ENCODE measurements at places on chromosomes 12 and 14. TPM values are rescaled to one million over a fixed set of nuclear protein-coding genes. Genes with fewer than 3 reads are reported as not detected.

The TXNDC16 gene
- total RNA-seq: 2.4 TPM

The TRAF3 gene
- total RNA-seq: 7.3 TPM

The AP4S1 gene
- total RNA-seq: 2.9 TPM

The MMP19 gene
- 0.66 TPM for total RNA-seq

The SYNDIG1L gene
- total RNA-seq: not detected

The PTCSC3 gene
- total RNA-seq: not detected

The MGAT4C gene
- not detected for total RNA-seq

The SERPINA6 gene
- total RNA-seq: 0.69 TPM

The ASPG gene
- not detected for total RNA-seq

DNA sequence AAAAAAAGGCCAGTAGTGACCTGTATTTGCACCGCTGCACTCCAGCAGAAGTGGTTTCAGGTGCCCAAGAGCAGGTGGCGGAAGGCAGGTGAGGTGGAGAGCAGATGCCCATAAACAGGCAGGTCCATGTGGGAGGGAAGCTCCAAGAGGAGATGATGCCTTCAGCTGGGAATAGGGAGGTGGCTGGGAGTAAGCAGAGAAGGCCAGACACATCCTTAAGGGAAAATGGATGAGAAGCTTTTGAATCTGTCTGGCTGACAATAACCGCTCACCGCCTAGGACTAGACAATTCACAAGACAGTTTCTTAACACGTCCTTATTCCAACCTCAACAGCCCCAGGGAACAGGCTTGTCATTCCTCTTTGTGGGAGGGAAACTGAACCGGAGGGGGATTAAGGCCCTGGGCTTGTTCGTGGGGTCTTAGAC, 43.9 kb upstream of the PLEKHG6 start:
- H3K36me3 ChIP-seq: no peaks in the 10 kb centered on the region
- peaks cover 4% of the 10 kb centered on the region for H3K4me1 ChIP-seq
- H3K27ac ChIP-seq: no peak overlapping the region
- no peak for DNase-seq
- no peaks in the 10 kb centered on the region for H3K27me3 ChIP-seq
- no peak overlapping the region for H3K4me3 ChIP-seq

GRCh38 chr12:42086031-42086430, 58.6 kb downstream of the GXYLT1 start:
- DNase-seq: no peak
- H3K4me1 ChIP-seq: peaks cover 4% of the 10 kb centered on the region
- H3K36me3 ChIP-seq: no peaks in the 10 kb centered on the region
- no peaks in the 10 kb centered on the region for H3K27me3 ChIP-seq
- no peak overlapping the region for H3K4me3 ChIP-seq
- H3K27ac ChIP-seq: no peak overlapping the region

GRCh38 chr12:15603474-15604085, 185.6 kb downstream of the EPS8 start:
- H3K36me3 ChIP-seq: no peaks in the 10 kb centered on the region
- H3K27ac ChIP-seq: no peak overlapping the region
- no peak overlapping the region for H3K4me3 ChIP-seq
- DNase-seq: no peak
- H3K27me3 ChIP-seq: no peaks in the 10 kb centered on the region
- peaks cover 11% of the 10 kb centered on the region for H3K4me1 ChIP-seq

GRCh38 chr14:77290705-77291104, 19.7 kb upstream of the NGB start:
- no peaks in the 10 kb centered on the region for H3K27me3 ChIP-seq
- H3K27ac ChIP-seq: no peak overlapping the region
- no peak overlapping the region for H3K4me3 ChIP-seq
- peaks cover 64% of the 10 kb centered on the region for H3K36me3 ChIP-seq
- DNase-seq: no peak
- no peaks in the 10 kb centered on the region for H3K4me1 ChIP-seq

DNA sequence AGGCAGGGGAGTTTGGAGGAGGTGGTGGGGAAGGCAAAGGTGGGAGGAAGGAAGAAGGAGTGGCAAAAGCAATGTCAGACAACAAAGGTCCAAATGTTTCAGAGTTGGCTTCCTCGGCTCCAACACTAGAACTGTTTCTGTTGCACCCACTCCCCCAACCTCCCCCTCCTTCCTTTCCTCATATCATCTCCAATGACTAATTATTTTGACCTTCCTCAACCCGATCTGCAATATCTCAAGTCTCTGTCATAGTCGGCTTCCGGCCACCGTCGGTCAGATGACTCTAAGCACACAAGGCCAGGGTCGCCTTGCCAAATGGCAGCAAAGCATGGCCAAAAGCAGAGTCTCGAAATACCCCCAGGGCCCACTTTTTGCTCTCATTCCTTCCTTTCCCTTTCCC, 637.0 kb upstream of the TBX3 start:
- H3K27ac ChIP-seq: no peak overlapping the region
- peaks cover 3% of the 10 kb centered on the region for H3K4me1 ChIP-seq
- no peak overlapping the region for H3K4me3 ChIP-seq
- H3K36me3 ChIP-seq: no peaks in the 10 kb centered on the region

- no peak for DNase-seq
- peaks cover 7% of the 10 kb centered on the region for H3K4me1 ChIP-seq
- no peak overlapping the region for H3K4me3 ChIP-seq
- H3K36me3 ChIP-seq: no peaks in the 10 kb centered on the region
- no peak overlapping the region for H3K27ac ChIP-seq
- no peaks in the 10 kb centered on the region for H3K27me3 ChIP-seq
These were observed 36.8 kb downstream of the FGD4 start for GRCh38 chr12:32435921-32436705.

DNA sequence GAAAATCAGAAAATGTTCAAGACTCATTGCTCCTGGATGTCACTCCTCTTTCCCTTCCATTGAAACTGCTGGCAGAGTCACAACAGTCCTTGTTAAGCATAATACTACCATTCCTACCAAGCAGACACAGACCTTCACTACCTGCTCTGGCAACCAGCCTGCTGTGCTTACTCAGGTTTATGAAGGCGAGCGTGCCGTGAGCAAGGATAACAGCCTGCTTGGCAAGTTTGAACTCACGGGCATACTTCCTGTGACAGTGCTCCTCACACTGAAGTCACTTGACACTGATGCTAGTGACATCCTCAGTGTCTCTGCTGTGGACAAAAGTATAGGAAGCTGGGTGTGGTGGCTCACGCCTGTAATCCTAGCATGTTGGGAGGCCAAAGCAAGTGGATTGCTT, 15.7 kb upstream of the PHETA1 start:
- no peaks in the 10 kb centered on the region for H3K36me3 ChIP-seq
- DNase-seq: no peak
- no peak overlapping the region for H3K4me3 ChIP-seq
- H3K4me1 ChIP-seq: no peaks in the 10 kb centered on the region

DNA sequence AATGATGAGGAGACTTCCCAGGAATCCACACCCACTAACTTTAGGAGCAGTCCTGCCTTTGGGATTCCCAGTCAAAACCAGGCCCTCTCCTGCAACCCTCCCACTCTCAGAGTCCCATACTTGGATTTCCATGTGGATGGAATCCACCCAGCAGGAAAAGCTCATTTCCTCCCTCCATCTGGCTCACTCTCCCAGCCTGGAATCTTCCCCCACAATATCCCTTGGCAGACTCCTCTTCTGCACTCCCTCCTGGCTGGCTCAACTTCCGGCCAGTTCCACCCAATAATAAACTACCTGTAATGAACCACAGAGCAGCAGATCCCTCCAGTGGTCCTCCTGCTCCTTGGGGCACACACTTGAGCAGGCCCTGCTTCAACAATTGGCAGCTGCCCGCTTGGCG, 102.8 kb upstream of the EGLN3 start:
- H3K4me1 ChIP-seq: no peaks in the 10 kb centered on the region
- H3K36me3 ChIP-seq: no peaks in the 10 kb centered on the region
- H3K27ac ChIP-seq: peak overlapping the region; percentile 2
- no peak overlapping the region for H3K4me3 ChIP-seq

GRCh38 chr12:51942056-51942455, 9.4 kb upstream of the ACVR1B start:
- H3K4me3 ChIP-seq: no peak overlapping the region
- H3K27me3 ChIP-seq: no peaks in the 10 kb centered on the region
- no peaks in the 10 kb centered on the region for H3K36me3 ChIP-seq
- H3K27ac ChIP-seq: no peak overlapping the region

- no peak for DNase-seq
- H3K36me3 ChIP-seq: no peaks in the 10 kb centered on the region
- H3K27me3 ChIP-seq: no peaks in the 10 kb centered on the region
- H3K4me1 ChIP-seq: no peaks in the 10 kb centered on the region
- H3K27ac ChIP-seq: no peak overlapping the region
These were observed 214.2 kb downstream of the GLT1D1 start for GRCh38 chr12:129067491-129067890.

- H3K27me3 ChIP-seq: no peaks in the 10 kb centered on the region
- DNase-seq: no peak
- no peaks in the 10 kb centered on the region for H3K36me3 ChIP-seq
- no peak overlapping the region for H3K4me3 ChIP-seq
These were observed 62.3 kb upstream of the TMEM263 start for GRCh38 chr12:106893451-106893850.

GRCh38 chr14:52089218-52089617, 20.4 kb upstream of the NID2 start:
- no peak for DNase-seq
- no peaks in the 10 kb centered on the region for H3K36me3 ChIP-seq
- no peaks in the 10 kb centered on the region for H3K4me1 ChIP-seq
- H3K4me3 ChIP-seq: no peak overlapping the region
- no peak overlapping the region for H3K27ac ChIP-seq
- H3K27me3 ChIP-seq: no peaks in the 10 kb centered on the region

DNA sequence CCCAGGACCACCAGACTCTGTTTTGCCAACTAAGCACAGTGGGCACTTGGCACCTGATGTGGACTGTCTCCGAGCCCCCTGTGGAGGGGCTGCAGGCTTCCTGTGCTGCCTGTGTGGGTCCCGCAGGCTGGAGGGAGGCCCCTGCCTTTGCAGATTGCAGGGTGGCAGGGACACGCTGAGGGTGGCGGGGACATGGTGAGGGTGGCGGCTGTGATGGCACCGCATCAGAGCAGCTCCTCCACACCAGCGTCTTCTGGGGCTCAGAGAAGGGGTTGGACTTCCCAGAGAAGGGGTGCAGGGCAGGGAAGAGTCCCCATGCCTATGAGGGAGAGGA, 8.1 kb downstream of the ZFYVE21 start:
- DNase-seq: no peak
- H3K4me1 ChIP-seq: peaks cover 39% of the 10 kb centered on the region
- no peaks in the 10 kb centered on the region for H3K36me3 ChIP-seq
- no peaks in the 10 kb centered on the region for H3K27me3 ChIP-seq

- H3K27ac ChIP-seq: no peak overlapping the region
- no peak for DNase-seq
- no peaks in the 10 kb centered on the region for H3K27me3 ChIP-seq
- no peaks in the 10 kb centered on the region for H3K4me1 ChIP-seq
These were observed 110.9 kb downstream of the GPATCH2L start for GRCh38 chr14:76262641-76263040.

GRCh38 chr12:126914170-126914793, 1352.7 kb upstream of the TMEM132C start:
- H3K36me3 ChIP-seq: no peaks in the 10 kb centered on the region
- H3K4me1 ChIP-seq: no peaks in the 10 kb centered on the region
- H3K4me3 ChIP-seq: no peak overlapping the region
- DNase-seq: no peak
- no peaks in the 10 kb centered on the region for H3K27me3 ChIP-seq

GRCh38 chr12:25397001-25397400, 146.3 kb upstream of the KRAS start:
- no peak overlapping the region for H3K27ac ChIP-seq
- no peaks in the 10 kb centered on the region for H3K27me3 ChIP-seq
- H3K4me1 ChIP-seq: no peaks in the 10 kb centered on the region

GRCh38 chr14:44700184-44700583, 193.1 kb upstream of the FSCB start:
- no peak overlapping the region for H3K27ac ChIP-seq
- no peak overlapping the region for H3K4me3 ChIP-seq
- H3K4me1 ChIP-seq: no peaks in the 10 kb centered on the region
- H3K27me3 ChIP-seq: no peaks in the 10 kb centered on the region

DNA sequence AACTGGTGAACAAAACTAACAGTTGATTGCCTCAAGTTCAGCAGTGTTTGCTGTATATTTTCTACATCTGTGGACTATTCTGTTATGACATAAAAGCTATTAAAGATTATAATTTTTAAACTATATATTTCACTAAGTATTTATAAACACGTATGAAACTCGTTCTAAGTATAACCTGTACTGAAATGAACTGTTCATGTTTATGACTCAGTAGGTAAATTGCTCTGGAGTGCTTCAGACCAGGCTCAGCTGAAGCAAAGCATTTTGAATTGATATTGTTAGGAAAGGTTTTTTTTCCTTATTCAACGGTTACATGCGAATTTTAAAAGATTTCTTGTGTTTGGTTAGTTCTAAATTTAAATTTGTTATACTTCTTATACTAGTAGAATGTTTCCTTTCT, 151.3 kb downstream of the RAD51B start:
- no peak overlapping the region for H3K4me3 ChIP-seq
- H3K27ac ChIP-seq: no peak overlapping the region
- H3K4me1 ChIP-seq: peaks cover 12% of the 10 kb centered on the region
- no peaks in the 10 kb centered on the region for H3K27me3 ChIP-seq
- no peak for DNase-seq

Data from gastrocnemius medialis (tissue), 4 donors.